ENCODE measurements at places on chromosomes 7 and 10. TPM values are rescaled to one million over a fixed set of nuclear protein-coding genes. Genes with fewer than 3 reads are reported as not detected.
A peak's percentile ranks its signal among the peaks of the same experiment; 100 is the strongest.

DNA sequence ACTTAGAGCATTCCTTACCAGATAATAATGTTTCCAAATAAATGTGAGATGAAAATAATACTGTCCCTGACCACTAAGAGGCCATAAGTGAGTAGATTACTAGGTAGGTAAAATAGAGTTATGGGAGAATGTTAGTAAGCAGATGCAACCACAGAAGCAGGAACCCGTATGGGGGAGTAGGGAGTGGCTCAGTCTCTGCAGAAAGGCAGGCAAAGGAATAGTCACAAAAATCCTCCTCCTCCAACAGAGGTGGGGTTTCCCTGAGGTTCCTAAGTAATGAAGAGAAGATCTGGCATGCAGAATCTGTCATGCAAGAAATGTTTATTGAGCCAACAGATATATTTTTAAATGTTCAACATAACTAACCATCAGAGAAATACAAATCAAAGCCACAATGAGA is 9.0 kb upstream of the YAE1 start:
- no peak for DNase-seq

GRCh38 chr10:73559590-73559989 is 31.6 kb downstream of the USP54 start:
- DNase-seq = no peak

DNA sequence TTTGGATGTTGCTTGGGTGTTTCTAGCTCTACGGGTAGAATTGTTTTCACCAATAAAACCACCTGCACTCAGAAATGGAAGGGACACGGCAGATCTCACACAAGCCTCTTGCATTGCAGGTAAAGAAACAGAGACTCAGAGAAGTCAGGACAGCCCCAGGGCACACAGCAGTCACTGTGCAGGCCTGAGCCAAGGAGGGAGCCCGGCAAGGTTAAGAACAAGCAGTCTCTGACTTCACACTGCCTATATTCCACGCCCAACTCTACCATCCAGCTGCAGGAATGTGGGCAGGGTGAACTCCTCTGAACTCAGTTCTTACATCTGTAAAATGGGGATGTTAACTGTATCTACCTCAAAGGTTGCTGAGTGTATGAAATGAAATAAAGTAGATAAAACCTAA is 15.4 kb downstream of the CHST15 start:
- DNase-seq = no peak

DNA sequence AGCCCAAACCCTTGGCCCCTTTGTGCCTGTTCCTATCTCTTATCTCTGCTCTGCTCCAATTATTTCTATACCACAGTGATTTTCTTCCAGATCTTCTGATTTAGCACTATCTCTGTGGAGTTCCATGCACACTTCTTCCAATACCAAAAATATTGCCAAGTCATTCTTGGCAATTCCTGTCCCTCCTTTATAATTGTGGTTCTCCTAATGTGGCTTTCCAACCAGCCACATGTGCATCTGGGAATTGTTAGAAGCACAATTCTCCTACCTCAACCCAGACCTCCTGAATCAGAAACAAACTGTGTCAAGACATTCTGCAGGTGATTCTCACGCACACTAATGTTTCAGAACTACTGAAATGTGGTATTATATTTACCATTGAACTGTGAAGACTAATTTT is 447.8 kb upstream of the IGFBP3 start:
- DNase-seq = no peak

GRCh38 chr10:73459683-73460314 is 26.4 kb upstream of the MSS51 start:
- DNase-seq = no peak

DNA sequence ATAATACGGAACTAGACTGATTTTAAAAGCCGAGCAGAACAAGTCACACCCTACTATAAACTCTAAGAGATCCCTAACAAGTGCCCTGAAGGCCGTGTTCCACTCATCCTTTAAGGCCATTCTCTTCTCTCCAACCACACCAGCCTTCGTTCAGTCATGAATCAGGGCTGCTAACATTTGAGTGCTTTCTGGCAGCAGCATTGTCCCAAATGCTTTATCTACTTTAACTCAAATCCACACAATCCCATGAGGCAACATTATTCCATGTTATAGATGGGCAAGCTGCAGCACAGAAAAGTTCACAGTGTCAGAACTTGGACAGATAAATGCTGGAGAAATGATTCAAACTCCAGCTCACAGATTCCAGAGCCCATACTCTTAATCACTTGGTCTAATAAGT is 73.5 kb downstream of the MALSU1 start:
- DNase-seq = no peak

DNA sequence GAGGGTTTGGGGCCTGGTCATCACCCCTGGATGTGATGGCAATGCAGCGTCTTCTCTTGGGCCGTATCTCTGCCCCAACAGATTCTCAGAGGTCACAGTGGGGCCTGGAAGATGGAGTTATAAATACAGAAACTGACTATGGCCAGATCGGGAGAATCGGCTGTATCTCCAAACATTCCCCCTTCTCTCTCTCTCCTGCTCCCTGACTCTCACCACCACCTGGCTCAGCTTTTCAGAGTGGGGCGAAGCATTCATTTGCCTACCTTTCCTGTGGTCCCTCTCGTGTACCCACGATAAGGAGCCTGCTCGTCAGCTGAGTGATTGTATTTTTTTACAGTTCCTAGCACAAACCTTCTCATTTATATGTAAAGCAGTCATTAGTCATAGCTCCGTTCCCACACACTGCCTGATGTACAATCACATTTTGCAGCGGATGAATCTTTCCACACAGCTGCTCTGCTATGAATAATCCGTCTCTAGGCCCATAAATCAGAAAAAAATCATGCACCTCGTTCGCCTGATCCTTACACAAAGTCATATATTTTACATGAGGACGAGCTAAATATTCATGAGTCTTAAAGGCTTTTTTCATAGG is 23.2 kb upstream of the BTRC start:
- no peak for DNase-seq

- DNase-seq = no peak
Measured at GRCh38 chr7:47422611-47423010, 159.3 kb downstream of the TNS3 start.

DNA sequence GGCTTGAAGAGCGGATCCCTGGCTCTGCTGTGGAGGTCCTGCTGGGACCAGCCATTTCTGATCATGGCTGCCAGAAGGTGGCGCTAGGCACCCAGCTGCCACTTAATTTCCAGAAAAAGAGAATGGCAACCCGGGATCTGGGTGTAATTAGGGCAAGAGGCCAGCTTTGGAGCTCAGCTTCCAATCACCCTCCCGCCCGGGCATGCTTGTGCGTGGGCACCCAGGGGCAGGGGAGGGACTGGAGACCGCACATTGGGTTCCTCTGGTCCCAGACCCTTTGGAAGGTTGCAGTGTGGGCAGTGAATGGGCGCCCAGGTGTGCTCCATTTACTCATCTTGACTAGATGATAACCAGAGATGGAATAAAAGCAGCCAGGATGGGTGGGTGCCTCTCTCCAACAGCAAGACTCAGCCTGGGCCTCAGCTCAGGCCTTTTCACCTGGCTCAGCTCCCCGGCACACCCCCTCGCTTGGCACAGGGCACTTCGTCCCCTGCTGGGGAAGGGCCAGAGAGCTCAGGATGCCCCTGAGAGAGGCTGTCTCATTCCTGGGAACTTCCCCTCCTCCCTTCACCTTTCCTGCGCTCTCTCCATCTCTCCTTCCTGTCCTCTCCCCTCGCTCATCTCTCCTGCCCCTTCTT is 14.7 kb downstream of the FAM241B start:
- no peak for DNase-seq

DNA sequence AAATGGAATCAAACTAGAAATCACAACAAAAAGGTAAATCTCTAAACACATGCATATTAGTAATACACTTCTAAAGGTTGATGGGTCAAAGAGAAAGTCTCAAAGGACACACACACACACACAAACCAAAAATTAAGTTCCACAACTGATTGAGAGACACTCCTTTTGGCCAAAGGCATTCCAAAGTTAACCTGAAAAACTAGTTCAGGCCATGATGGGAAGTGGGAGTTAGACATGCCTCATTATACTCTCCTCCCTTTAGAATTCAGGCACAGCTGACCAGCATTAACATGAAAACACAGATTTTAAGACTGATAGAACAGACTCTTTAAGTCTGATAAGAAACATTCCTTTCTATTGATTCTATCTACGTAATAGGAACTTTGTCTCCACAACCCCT is 332.4 kb upstream of the IGFBP3 start:
- DNase-seq = no peak

DNA sequence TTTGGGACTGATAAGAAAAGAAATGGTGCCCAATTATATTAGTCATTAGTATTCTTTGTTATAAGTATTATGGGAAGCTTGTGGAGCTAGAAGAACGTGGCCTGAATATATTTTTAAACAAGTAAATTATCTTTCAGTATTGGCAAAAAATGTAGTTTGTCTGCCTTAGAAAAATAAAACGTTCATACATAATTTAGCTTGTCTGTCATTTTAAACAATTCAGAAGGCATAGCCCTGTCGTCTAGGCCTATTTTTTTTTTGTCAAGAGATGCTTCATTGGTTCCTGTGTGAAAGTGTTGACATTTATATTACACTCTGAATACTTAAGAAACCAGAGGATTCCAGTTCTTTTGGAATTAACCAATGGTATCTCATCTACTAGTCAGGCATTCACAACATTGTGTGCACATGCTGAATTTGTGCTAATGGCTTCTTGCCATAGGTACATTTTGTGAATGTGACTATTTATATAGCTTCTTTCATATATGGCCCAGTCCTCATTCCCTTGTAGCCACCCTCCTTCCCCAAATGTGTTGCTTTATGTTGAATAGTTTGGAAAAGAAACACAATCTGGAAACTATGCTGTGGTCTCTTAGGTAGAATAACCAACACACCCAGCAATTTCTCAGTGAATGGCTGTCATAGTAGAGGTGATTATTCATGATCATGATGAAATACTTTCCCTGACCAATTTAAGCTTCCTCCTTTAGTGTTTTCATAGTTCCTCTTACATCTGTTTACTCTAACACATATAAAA is 435.8 kb downstream of the EXOC4 start:
- DNase-seq = no peak

DNA sequence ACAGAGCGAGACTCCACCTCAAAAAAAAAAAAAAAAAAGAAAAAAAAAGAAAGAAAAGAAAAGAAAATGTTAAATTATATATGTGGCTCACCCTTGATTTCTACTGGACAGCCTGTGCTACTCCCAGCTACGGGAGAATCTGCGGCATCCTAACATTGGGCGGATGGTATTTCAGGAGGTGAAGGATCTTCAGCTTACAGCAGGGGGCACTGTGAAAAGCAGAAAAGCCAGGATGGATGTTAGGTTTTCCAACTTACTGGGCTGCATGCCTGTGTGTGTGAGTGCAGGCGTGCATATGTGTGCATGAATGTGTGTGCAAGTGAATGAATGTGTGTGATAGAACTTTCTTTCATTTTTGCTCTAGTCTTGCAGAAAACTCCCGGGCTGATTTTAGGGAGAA is 1066.5 kb downstream of the TYW1 start:
- DNase-seq = no peak

GRCh38 chr7:7761340-7761973 is 43.0 kb upstream of the RPA3 start:
- peak; percentile 5 for DNase-seq

GRCh38 chr7:44460325-44460724 is 30.1 kb downstream of the NUDCD3 start:
- no peak for DNase-seq

EGFR gene
- 45.7 TPM for total RNA-seq

ABCB1 gene
- total RNA-seq = 1.1 TPM

CTAGE4 gene
- 9.1 TPM for total RNA-seq

STOX1 gene
- total RNA-seq = 5.7 TPM

MYL10 gene
- 3.2 TPM for total RNA-seq

ACSL5 gene
- 10.1 TPM for total RNA-seq

SCD gene
- 908 TPM for total RNA-seq
